ENCODE measurements at places on chromosomes 3 and 15. TPM values are rescaled to one million over a fixed set of nuclear protein-coding genes. Genes with fewer than 3 reads are reported as not detected.

DNA sequence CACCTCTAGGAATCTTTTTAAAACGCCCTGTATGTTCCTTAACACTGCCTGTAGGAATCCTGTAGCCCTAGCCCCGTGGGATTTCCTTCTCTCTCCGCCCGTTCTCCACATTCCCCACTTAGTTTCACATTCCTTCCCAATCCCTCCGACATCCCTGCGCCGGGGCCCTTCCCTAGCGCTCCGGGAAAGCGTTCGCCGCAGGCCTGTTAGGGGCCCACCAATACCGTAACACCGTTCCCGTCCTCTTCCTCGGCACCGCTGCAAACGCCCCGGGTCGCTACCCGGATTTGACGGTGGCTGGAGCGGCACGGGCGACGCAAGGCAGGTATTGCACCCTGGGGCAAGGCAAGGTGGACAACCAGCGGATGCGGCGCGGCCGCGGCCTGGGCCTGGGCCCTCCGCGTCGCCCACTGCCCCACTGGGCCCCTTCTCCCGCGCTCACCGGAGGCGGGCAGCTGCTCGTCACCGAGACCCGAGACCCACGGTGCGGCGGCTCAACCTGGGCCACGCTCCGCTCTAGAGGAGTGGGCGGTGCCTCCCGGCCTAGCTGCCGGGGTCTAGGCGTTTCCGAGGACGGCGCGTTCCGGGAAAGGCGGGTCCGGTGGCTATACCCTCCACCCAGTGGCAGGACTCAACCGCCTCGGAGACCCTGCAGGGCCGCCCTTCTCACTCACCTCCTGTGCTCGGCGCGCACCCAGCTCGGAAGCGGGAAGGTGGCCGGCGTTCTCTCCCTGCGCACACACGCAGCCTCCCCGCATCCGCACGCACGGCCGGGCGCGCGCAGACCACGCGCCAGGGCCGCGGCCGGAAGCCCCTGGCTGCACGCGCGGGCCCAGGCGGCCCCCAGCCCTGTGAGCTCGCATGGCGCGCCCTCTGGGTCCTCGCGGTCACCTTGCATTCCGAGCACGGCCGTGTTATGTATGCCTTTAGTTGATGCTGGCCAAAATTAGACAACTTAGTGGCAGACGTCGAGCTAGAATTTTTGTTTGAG lies at the start of gene B3GALNT1:
TSS of gene B3GALNT1 (minus strand) at position 789 of the 991 bp plus-strand sequence. CDS start 18,595 bp downstream, outside the sequence.
- peaks cover 15% of the 10 kb centered on the region for H3K4me1 ChIP-seq
- peak within 1 kb of the TSS; percentile 85 for H3K4me3 ChIP-seq
- peaks cover 1% of the 10 kb centered on the region for H3K36me3 ChIP-seq
- H3K27ac ChIP-seq: peak within 1 kb of the TSS; percentile 1
- H3K27me3 ChIP-seq: peaks cover 20% of the 10 kb centered on the region

DNA sequence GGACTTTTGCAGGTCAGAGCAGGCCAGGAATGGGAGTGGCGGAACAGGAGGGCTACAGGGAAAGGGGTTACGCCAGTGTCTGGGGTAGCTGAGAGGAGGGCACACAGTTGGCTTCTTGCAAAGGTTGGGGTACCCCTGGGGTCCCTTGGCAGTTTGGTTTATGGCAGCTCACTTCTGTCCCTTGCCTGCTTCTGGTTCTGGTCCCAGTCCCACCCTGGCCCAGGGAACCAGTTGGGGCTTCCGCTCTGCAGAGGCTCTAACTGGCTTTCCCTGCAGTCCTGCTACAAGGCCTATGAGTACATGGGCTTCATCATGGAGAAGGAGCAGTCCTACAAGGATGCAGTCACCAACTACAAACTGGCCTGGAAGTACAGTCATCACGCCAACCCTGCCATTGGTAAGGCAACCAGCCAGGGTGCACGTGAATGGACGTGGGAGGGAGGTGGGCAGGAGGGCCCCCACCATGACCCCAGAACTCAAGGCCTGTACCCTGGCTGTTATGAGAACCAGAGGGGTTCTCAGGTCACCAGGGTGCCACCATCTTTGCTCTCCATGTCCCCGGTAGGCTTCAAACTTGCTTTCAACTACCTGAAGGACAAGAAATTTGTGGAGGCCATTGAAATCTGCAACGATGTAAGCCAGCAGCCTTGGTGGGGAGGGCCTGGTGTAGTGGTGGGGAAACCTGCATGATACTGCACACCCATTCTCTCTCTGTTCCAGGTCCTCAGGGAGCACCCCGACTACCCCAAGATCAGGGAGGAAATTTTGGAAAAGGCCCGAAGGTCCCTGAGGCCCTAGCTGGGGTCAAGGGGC lies 15.2 kb downstream of the CSRNP1 start:
- no peak overlapping the region for H3K4me3 ChIP-seq
- H3K27me3 ChIP-seq: no peaks in the 10 kb centered on the region
- no peak for DNase-seq
- peak overlapping the region; percentile 60 for H3K27ac ChIP-seq

DNA sequence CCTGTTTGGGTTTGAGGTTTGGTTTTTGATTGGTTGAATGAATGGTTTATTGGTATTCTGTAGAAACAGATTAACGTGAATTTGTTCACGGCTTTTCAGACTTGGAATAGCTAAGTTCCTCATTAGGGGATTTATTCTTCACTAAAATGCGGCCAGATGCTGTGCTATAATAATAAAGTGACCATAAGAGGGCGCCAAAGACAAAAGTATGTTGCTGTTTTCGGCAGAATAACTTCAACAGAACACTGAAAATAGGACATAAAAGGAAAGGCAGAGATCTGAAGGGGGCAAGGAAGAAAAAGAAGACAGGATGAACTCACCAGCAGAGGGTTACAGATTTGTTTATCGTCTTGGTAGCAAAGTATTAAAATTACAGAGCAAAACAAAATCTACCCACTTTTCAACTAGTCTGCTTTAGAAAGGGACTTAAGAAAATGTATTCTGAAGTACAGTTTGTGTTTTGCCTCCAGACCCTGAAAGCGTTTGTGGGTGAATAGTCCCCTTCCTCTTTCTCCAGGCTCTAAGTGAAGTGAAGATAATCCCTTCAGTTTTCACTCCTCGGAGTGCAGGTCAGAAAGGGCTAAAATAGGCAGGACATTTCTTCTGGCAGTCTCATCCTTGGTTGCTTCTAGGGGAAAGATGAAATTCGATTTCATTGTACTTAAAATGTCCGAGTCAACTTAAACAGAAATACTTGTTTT lies 147.6 kb downstream of the IL20RB start:
- no peak overlapping the region for H3K4me3 ChIP-seq
- no peaks in the 10 kb centered on the region for H3K36me3 ChIP-seq
- no peak overlapping the region for H3K27ac ChIP-seq
- H3K27me3 ChIP-seq: peaks cover 10% of the 10 kb centered on the region
- H3K4me1 ChIP-seq: no peaks in the 10 kb centered on the region
- DNase-seq: peak; percentile 71

GRCh38 chr15:94335616-94336015 lies 104.3 kb downstream of the MCTP2 start:
- peaks cover 14% of the 10 kb centered on the region for H3K36me3 ChIP-seq
- no peak for DNase-seq
- H3K27me3 ChIP-seq: no peaks in the 10 kb centered on the region
- no peak overlapping the region for H3K4me3 ChIP-seq

DNA sequence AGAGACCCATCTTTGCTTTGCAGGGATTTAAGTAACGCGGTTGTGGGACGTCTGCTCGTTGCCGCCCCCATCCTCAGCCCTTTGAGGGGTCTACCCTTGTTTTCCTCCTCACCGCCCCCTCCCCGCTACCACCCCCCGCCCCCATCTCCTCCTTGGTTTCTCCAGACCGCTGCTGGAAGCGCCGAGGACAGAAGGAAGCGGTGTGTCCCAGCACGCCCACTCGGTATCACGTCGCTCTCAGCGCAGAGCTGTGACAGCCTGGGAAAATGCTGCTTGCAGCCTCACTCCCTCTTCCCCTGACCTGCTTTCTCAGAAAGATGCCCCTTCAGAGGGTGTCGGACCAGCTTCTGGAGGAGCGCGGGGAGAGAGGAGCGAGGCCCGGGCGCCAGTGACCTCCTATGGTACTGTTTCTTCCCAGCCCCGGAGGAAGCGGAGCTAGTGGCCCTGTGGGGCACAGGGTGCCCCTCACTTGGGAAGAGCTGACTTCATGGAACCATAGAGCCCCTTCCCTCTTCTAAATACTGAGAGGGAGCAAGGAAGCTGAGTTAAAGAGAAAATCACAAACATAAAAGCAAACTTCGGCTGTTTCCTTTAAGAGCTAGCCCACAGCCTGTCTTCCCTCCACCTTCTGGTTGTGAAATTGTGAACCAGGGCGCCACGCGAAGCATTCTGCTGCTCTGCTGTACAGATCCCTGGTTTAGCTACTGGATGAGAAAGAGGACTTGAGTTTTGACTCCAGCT lies 698 bp downstream of the IL1RAP start:
- no peaks in the 10 kb centered on the region for H3K27me3 ChIP-seq
- peaks cover 17% of the 10 kb centered on the region for H3K36me3 ChIP-seq
- peaks cover 36% of the 10 kb centered on the region for H3K4me1 ChIP-seq
- peak; percentile 82 for DNase-seq
- peak overlapping the region; percentile 93 for H3K27ac ChIP-seq

- H3K36me3 ChIP-seq: no peaks in the 10 kb centered on the region
- no peak for DNase-seq
- H3K27ac ChIP-seq: no peak overlapping the region
- no peaks in the 10 kb centered on the region for H3K4me1 ChIP-seq
Measured at GRCh38 chr3:98918586-98918985, 17.1 kb upstream of the DCBLD2 start.

- no peaks in the 10 kb centered on the region for H3K27me3 ChIP-seq
- no peak for DNase-seq
- H3K27ac ChIP-seq: no peak overlapping the region
- no peaks in the 10 kb centered on the region for H3K36me3 ChIP-seq
- no peak overlapping the region for H3K4me3 ChIP-seq
Measured at GRCh38 chr3:191138937-191139336, 60.1 kb upstream of the OSTN start.

The NDUFAF3 gene
- total RNA-seq: 123 TPM
